NCI-H1417 treated with DMSO at 0.1 percent for 48 hours (cell line): ENCODE measurements at places on chromosomes 2 and 18.
A peak's percentile ranks its signal among the peaks of the same experiment; 100 is the strongest.

DNA sequence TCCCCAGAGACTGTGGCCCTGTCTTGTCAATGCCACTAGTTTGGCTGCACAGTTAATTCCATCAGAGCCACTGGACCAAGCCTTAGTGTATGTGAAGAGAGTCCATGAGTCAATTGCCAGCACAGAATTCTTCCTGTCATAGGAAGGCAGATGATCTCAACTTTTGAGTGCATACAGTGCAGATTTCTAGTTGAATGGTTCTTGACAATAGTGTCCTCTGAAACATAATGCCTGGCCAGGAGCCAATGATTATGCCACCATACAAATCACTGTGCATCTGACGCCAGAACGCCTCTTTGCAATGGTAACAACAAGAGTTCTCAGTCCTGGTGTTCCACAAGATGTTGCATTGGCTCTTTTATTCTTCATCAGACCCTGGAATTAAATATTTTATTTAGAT, 7.1 kb downstream of the NEUROD1 start:
- no peak for DNase-seq

DNA sequence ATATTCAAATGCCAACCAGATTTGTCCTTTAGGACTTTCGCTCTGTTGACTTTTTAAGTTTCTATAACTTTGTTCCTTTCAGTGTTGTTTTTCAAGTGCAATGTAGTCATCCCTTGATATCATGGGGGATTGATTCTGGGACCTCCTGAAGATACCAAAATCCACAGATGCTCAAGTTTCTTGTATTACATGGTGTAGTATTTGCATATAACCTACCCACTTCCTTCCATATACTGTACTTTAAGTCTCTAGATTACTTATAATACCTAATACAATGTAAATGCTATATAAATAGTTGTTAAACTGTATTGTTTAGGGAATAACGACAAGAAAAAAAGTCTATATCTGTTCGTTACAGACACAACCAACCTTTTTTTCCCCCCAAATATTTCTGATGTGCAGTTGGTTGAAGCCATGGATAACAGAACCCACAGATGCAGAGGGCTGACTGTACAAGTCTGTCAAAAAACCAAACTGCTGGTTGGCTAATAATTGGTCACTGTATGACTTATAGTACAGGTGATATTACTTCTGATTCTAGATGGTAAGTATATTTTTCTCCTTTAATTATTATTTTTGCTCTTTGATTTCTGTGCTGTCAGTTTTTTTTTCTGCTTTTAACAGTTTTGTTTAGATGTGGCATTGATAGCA, 201.7 kb upstream of the STON1 start:
- no peak for DNase-seq

GRCh38 chr2:146241023-146241422, 1603.8 kb upstream of the ACVR2A start:
- no peak for DNase-seq

- DNase-seq, result no peak
Observed at GRCh38 chr2:79789811-79790210, 277.0 kb downstream of the CTNNA2 start.

DNA sequence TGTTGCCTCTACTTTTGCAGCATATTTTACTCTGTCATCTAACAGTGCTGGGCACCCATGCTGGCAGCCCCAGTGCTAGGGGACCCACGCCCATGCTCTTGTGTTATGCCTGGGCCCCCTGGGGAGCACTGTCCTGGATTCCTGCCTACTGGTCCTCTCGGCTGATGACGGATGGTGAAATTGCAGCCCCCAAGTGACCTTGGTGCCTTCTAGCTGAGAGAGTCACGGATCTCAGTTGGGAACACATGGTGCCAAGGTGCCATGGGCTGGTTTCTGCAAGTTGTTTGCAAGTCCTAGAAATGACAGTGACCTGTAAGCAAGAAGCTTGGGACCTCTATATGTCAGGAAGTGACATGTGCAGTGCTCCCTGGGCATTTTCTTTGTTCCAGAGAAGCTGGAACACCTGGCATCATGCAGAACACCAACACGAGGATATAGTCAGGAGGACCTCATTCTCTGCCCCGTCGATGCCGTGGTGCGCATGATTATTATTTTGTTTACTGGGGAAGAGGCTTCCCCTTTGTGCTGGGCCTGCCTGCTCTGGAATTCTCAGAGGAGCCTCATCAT, 187.6 kb downstream of the LDLRAD4 start:
- no peak for DNase-seq

GRCh38 chr2:16640001-16640700, 25.5 kb downstream of the CYRIA start:
- no peak for DNase-seq

- DNase-seq, result no peak
Observed at GRCh38 chr2:11404376-11405073, 60.1 kb upstream of the ROCK2 start.

- no peak for DNase-seq
Observed at GRCh38 chr18:35641467-35641866, 59.9 kb downstream of the GALNT1 start.

DNA sequence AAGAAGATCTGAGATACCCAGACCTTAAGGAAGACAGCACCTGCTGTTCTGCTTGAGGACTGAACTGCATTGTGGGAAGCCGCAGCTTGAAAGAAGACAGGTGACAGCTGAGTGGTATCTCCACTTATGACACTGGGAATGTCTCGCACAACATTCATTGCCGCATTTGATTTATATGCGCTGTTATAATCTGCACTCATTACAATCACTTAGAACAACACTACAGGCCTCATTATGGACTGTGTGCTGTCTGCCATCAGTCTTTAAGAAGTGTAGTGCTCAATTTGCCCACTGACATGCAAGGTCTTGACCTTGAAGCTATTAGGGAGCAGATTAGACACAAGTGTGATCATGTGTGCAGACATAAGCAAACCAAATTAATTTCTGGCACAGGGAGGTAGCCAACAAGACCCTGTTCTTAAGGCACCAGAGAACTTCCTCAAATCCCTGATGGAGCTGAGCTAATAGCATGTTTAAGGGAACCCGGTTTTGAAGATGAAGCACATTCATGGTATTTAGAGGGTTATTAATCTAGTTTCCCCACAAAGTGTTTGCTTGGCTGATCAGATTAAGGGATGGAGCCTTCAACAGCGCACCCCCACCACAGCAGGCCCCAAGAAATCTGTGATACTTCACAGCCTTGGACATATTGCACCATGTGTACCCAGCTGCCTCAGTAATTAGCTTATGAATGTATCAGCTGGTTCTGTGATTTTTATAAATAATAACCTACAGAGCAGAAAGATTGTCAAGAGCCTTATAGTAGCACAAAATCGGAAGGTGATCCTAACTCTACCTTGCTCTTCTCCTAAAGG, 146.8 kb downstream of the SATB2 start:
- DNase-seq, result peak; percentile 61

GRCh38 chr2:129758784-129759471, 220.5 kb upstream of the RAB6C start:
- no peak for DNase-seq

DNA sequence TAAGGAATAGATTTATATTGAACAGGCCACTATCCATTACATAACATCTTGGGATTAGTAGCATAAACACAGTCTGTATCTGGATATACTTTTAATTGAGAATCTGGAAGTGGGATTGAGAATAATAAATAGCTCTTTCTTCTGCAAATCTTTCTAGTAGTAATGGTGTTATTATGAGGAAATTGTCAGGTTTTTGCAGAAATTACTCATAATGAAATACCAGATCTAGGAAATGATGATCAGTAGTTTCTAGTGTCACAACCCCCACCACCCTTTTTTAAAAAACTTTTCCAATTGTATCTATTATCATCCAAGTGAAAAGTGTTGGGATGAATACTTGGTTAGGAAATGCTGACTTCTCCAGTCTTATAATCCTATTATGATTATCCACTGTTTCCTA, 18.7 kb downstream of the NBEAL1 start:
- no peak for DNase-seq

DNA sequence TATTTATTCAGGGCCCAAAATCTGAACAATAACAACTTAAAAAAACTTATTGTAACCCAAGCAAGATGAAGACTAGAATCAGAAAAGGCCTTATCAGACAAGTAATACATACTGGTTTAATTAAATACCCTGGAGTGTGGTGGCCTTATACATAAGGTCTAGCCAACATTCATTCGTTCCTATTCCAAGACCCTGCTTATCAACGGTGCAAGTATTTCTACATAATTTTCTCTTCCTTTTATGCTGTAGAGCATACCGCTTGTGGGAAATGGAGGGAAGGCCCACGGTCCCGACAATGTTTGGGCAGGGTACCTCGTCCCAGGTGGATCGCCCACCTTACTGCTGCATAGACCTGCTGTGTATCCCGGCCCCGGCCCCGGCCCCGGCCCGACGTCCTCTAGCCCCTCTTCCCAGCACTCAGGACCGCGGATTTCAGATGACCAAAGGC, 708 bp downstream of the ZNF24 start:
- no peak for DNase-seq

GRCh38 chr18:68713796-68714195, 1.1 kb downstream of the TMX3 start:
- DNase-seq, result no peak

DNA sequence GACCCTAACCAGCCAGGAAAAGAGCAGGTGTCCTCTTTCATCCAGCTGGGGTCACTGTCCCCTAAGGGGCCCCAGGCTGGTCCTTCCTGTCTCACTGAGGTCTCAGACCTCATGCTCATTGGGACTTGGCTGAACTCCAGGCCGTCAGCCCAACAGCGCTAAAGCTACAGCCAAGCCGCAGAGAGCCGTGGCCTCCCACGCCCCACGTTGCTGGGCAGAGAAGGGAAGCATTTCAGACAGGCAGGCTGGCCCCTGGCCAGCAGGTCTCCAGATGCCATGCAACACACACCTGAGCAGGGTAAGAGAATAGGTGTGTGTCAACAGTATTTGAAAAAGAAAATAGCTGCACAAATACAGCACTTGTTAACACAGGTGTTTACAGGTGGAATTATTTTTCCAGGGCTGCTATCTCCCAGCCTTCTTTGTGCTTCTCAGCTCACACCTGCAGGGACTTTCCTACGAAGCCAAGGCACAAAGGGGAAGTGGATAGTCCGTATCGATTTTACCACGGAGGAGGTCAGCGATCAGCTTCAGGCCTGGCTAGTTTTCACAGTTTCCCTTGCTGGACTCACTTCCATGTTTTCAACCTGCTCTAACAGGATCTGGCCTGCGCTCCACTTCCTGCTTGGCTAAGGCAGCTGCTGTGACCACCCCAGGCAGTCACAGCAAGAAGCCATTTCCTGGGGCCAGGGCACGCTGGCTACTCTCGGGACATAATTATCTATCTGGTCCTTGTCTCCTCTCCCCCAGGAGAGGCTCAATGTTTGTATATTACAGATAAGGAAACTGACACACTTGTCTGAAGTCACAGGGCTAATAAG, 156.1 kb upstream of the ID2 start:
- DNase-seq, result peak; percentile 85

DNA sequence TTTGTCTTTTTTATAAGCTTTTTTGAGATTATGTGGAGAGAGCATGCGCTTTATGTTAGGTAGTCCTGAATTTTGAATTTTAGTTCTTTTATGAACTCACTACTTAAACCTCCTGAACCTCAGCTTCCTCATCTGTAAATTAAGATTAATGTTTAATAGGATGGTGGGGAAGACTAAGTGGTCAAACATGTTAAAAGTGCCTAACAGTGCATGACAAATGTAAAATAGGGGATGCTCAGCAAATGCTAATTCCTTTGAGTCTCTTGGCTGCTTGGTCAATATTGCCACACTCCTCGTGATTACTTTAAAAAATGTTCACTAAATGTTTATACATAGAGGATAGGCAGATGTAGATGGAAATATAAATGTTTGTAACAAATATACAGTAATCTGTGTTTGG, 6.8 kb downstream of the BIRC6 start:
- no peak for DNase-seq

DNA sequence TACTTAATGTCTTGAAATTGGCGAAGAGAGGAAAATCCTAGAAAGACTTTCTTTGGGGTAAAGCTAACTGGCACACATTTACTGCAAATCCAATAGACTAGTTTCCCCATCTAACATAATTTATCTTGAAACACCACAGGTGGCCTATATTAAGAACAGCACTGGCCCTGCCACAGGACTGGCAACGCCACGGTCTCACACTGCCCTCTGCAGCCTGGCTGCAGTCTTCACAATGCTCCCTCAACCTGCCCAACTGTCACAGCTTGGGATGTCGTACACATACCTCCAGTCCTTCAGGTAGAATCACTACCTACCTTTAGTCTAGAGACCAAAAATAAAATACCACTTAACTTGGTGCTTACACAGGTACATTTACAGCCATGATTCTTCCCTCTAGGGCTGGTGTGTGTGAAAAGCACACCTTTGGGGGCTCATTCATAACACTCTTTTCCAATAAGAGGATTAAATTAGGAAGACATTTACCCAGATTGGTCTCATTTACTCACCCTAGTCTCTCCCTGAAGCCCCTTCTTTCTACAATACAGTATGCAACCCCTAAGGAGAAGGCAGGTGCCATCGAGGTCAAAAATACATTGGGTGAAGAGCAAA, 222.2 kb downstream of the C1D start:
- peak; percentile 18 for DNase-seq

- no peak for DNase-seq
Observed at GRCh38 chr2:132547090-132547687, 122.8 kb downstream of the LYPD1 start.

GRCh38 chr2:53843595-53843994, 16.2 kb downstream of the GPR75 start:
- DNase-seq, result no peak

- no peak for DNase-seq
Observed at GRCh38 chr2:210663631-210664089, 107.3 kb downstream of the CPS1 start.

DNA sequence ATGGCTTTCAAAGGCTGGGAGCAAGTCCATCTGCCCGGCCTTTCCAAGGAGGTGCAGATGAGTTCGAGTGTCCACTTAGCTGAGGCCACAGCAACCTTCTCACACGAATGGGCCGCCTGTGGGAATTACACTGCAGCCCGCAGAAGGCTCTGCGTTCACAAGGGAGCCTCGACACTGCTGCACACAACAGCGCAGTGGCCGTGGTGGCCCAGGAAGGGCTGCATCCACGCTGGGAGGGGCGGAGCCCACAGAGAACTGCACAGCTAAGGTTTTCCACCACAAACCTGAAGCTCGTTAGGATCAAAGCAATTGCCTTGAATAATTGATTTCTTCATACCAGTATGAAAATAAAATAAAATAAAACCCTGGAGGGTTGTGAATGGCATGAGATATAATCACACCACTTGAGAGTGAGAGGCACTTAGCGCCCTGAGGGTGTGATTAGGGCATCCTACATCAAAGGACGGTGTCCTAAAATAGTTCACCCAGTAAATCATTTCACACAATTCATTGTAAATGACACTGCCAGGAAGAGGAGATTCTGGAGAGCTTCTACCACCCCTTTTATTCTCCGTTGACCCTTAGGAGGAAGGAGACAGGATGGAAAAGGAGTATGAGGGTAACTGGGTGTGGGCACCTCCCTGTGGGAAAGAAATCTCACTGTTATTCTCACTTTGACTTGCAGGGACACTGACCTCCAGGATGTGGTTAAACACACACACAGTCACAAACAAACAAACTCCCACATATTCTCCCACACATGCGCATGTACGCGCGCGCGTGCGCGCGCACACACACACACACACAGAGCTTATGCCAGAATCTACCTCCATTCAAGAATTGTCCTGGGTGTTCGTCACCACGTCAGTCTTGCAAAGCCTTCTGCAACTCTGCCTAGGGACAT, 256.6 kb upstream of the ID2 start:
- DNase-seq, result peak; percentile 85
